Melanocyte of skin (primary cell): ENCODE measurements at places on chromosomes 4 and X. TPM values are rescaled to one million over a fixed set of nuclear protein-coding genes. Genes with fewer than 3 reads are reported as not detected.

Gene ETDA
- not detected in 2 replicates for total RNA-seq

Gene EDA
- 1.4 and 2.9 TPM in 2 replicates for total RNA-seq

Gene ZMAT1
- total RNA-seq = under 0.01 and 0.46 TPM in 2 replicates

Gene CLIC2
- 0.15 TPM in 1 of 2 replicates, not detected in the other for total RNA-seq

Gene FAM241A
- total RNA-seq = under 0.01 and 0.36 TPM in 2 replicates

Gene FAAH2
- total RNA-seq = not detected in 2 replicates

Gene P2RY4
- total RNA-seq = 0.34 TPM in 1 of 2 replicates, not detected in the other

Gene CSAG2
- not detected in 2 replicates for total RNA-seq

Gene DNAAF6
- total RNA-seq = not detected in 2 replicates

Gene CFP
- total RNA-seq = under 0.01 and 0.73 TPM in 2 replicates

Gene KLKB1
- 0.34 and 0.73 TPM in 2 replicates for total RNA-seq

Gene NXF3
- total RNA-seq = not detected in 2 replicates

Gene TCEAL7
- 10.5 and 16.3 TPM in 2 replicates for total RNA-seq

Gene MAGEC2
- not detected in 2 replicates for total RNA-seq

Gene ACSL4
- total RNA-seq = 89.6 and 91.6 TPM in 2 replicates

Gene CPLX1
- not detected in 2 replicates for total RNA-seq

Gene SMIM9
- not detected in 2 replicates for total RNA-seq

Gene SPANXN2
- total RNA-seq = not detected in 2 replicates

Gene HTATSF1
- total RNA-seq = 20.0 and 28.7 TPM in 2 replicates

Gene XAGE1A
- not detected in 2 replicates for total RNA-seq

Gene TRIM60
- total RNA-seq = not detected in 2 replicates

Gene CAMK2D
- total RNA-seq = 62.2 and 65.0 TPM in 2 replicates

Gene GUCY1B1
- 0.33 and 1.2 TPM in 2 replicates for total RNA-seq

Gene CLCN4
- total RNA-seq = 0.34 and 0.36 TPM in 2 replicates

Gene USP17L10
- total RNA-seq = not detected in 2 replicates

Gene SRPX2
- 7.3 and 11.0 TPM in 2 replicates for total RNA-seq

Gene GK2
- not detected in 2 replicates for total RNA-seq
